ENCODE measurements at places on chromosomes 11 and 22.

DNA sequence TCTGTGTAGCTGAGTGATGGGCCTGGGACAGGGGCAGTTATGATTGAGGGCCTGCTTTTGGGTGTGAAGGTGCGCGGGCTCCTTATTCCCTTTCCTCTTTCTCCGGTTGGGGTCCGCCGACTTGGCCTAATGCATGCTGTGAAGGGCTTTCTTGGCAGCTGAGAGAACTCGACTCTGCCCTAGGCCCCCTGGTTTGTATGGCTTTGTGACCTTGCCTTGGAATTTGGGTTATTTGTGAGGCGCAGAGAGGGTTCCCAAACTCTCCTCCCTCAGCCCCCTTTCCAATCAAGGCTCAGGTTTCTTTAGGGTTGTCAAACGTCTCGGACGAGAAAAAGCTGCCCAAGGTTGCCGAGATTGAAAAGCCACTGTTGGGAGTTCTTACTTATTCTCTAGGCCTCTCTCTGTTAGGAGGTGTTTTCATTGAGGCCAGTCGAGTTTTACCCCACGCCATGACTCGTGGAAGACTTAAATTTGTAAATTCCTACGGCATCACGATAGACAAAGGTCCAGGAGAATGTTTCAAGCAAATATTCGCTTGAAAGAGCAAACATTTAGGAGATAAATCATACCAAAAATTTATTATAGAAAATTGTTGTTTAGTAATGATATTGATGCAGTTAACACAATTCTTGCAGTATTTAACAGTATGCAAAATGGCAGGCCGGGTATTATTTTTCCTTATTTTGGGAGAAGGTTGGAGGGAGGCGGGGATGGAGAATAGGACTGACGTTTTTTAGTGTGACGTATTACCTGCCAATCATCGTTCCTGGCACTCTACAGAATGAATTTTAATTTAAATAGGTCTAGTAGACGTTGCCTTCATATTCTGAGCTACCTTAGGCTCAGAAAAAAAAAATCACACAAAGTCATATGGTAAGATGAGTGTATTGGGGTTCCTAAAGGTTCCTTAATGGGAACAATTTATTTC is 689 bp downstream of the PDHX start:
- no peak for DNase-seq

DNA sequence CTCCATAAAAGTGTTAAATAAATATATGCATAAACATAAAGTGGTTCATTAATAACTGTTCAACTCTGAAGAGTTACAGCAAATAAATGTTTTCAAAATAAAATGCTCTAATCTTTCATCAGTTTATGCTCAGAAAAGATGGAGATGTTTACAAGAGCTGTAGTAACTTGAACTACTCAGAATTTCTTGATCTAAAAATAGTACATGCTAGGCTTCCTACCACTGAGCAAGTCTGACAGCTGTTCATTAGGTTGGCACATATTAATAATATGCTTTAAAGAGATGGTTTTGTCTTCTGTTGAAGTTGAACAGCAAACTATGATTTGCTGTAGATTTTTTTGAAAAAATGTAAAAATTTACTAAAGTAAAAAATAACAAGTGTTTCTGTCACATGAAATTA is 10.8 kb upstream of the SLN start:
- no peak for DNase-seq

DNA sequence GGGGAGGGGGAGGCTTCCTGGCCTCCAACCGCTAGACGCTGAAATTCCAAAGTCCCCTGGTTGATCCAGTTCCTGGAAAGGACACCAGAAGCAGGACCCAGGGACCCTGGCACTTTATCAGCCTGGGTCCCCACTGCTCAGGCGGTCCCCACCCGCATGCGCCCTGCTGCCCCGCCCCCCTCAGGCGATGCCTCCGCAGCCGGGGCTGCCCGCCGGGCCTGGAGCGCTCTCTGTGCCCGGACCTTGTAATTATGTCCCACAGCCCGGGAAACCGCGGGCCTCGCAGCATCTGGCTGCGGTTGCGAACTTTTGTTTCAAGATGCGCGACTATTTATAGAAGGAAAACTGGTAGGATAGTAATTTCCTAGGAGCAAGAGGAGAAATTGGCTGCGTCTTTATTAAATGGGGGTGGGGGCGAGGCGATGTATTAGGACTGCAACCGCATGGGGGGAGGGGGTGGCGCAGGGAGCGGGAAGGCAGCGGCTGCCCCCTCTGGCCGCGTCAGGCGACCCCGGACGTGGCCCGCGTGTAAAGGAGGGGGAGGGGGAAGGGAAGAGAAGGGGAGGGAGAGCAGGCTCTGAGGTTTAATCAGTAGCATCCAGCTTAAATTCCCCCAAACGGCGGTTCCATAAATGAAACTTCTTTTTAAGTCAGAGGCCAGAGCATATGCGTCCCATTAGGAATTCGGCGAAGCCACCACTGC is 6.1 kb downstream of the WNT7B start:
- no peak for DNase-seq

GRCh38 chr22:26890870-26891269 is 233.5 kb downstream of the MIAT start:
- no peak for DNase-seq

DNA sequence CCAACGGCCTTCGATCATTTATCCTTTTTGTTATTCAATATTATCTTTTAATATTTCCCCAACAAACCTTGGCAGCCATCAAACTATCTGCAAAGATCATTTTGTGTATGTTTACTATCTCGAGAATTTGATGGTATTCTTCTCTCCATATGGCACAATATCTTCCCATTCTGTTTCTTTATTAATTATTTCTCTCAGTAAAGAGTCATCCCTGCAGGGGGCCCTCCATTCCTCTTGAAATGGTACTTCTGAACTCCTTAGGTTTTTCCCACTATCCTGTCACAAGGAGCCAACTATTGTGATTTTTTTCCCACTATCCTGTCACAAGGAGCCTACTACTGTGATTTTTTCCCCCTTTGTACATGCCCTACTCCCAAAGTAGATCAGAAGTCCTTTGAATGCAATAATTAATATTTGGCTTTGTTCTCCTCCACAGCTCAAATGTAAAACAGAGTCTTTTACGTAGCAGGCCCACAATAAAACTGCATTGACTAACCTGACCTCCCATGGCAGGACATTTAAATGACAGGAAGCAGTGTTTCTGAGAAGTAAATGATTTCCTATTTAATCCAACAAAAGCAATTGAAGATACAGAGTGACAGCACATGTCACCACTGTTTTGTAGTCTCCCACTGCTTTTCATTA is 43.3 kb downstream of the PDGFD start:
- no peak for DNase-seq

- peak; percentile 34 for DNase-seq
These were observed 13.9 kb upstream of the TP53AIP1 start for GRCh38 chr11:128956401-128957201.

GRCh38 chr11:83921447-83922192 is 635.5 kb upstream of the CCDC90B start:
- no peak for DNase-seq

DNA sequence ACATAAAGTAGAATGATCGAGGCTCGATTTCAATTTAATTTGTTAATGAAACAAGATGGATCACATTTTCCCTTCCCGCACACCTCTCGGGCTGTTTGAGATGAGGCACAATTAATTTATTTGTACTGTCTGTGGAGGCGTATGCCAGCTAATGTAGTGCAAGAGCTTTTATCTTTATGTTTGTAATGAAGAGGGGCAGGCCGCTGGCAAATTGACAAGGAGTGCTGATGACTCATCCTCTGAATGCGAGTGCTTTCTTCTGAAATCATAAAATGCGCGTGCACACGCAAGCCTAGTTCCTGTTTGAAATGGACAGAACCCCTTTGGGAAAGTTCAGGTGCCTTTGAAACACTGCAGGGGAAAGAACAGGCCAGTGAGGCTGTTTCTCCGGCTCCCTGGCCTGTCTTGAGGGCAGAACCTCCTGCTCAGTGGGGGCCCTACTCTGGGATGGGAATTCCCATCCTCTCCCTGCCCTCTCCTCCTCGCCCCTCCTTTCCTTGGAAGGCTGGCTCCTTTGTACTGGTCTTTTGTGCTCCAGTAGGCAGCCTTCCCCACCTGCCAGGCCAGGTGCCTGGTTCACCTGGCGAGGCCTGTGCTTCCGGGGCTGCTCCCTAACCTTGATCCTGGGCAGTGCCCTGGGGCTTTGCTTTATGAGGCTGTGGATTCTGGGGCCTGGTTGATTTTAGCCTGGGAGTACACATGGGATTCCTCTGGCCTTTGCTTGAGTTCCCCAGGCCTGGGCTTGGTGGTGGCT is 50.3 kb downstream of the TEAD1 start:
- peak; percentile 83 for DNase-seq

- no peak for DNase-seq
These were observed 82.7 kb upstream of the CTSC start for GRCh38 chr11:88420165-88420791.

DNA sequence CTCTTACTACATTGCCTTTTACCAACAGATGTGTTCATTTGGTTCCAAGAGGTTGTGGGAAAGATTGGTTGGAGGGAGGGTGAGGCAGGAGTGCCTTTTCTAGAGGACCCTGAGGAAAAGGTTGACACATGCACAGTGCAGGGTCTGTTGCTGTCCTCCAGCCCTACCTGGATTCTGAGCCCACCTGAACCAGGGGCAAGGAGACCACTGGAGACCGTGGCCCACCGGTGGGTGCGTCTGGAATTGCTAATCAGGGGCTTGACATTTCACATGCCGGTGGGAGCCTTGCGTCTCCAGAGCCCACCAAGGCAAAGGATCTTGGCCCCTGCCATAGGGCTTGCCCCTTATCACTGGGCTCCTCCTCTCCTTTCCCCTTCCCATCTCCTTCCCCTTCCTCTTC is 80.4 kb upstream of the ZBED5 start:
- DNase-seq = no peak

DNA sequence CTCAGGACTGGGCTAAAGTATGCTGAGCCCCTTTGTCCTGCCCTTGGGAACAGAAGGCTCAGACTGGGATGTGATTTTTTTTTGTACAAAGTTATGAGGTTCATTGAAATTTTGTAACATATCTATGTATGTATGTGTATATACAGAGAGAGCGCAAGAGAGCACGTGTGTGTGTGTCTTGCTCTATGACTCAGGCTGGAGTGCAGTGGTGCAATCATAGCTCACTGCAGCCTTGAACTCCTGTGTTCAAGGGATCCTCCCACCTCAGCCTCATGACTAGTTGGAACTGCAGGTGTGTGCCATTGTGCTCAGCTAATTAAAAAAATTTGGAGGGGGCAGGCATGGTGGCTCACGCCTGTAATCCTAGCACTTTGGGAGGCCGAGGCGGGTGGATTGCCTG is 5.7 kb downstream of the TMEM25 start:
- no peak for DNase-seq

DNA sequence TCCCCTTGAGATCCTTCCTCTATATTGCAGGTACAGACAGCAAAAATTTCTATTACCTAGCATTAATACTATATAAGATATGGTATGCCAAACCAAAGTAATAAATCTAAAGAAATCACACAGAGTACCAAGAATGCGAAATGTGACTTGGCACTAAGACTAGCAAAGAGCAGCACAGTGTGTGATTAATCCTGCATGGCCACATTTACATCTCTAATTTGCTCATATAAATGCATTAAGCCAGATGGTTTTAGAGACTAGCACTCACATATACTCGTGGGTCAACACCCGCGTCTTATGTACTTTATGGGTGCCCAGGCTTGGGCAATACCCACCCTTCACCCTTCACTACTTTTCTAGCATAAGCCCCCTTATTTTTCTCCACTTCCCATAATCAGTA is 213.2 kb downstream of the TTC28 start:
- no peak for DNase-seq

DNA sequence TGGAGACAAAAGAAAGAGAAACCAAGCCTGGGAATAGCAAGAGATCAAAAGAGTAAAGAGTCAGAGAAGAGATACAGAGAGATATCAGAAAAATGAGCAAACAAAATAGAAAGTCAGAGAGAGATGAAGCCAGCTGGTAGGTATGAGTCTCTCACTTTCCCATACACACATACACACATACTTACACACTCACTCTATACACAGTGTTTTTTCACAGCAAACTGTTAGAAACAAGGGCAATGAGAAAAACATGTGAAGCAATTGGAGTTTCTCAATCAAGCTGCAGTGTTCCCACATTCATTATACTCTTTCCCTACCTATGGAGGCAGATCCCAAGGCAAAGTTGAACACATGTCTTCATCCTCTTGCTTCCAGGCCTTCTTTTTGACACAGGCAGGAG is 2.6 kb upstream of the NLRP10 start:
- DNase-seq = no peak

GRCh38 chr11:70546191-70546940 is 148.0 kb downstream of the CTTN start:
- no peak for DNase-seq

DNA sequence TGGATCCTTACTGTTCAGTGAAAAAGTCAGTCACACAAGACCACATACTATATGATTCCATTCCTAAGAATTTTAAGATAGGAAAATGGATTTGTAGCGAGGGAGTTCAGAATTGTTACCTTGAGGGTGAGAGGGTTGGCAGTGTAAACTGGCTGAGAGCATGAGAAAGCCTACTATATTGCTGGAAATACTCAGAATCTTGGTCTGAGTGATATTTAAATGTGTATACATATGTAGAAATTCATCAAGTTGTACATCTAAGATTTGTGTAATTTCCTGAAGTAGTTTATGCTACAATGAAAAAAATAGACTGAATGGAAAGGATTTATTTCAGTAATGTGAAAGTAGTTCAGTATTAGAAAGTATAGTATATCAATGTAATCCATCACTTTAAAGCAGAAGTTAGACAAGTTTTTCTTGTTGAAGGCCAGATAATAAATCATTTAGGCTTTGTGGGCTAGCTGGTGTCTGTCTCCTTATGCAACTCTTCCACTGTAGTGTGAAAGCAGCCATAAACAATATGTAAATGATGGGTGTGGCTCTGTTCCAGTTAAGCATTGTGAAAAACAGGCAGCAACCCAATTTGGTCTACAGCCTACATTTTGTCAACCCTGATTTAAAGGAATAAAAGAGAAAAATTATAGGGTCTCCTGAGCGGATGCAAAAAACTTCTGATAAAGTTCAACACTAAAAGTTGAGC is 127.2 kb upstream of the THY1 start:
- DNase-seq = no peak

GRCh38 chr22:48555606-48556005 is 1272.1 kb downstream of the BRD1 start:
- DNase-seq = no peak

- DNase-seq = no peak
These were observed 137.6 kb downstream of the TRPC6 start for GRCh38 chr11:101446238-101446637.

GRCh38 chr11:2376751-2377451 is at the start of gene CD81:
Gene CD81 (plus strand): TSS chr11:2377310. CDS start chr11:2377550, 240 bp downstream.
- DNase-seq = no peak
